ENCODE measurements at places on chromosomes 2 and 18.

GRCh38 chr2:145741181-145741580 is 1221.3 kb upstream of the ZEB2 start:
- no peak for DNase-seq

DNA sequence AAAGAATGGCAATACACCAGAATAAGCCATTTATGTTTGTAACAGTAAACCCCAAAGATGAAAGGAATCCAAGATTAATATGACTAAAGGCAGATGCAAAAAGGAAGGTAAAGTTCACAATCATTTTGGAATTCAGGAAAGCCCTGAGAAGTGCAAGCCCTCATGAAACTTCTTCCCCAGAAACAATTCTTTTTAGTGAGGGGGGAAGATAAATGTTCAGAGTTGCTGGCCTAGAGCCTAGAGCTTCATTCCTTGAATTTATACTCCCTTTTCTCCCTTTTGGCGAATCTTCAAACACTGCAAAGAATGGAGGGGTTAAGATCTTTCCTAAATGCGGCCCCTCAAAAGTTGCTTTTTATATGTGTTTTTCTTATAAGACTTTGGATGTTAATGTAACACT is 368.8 kb downstream of the MEIS1 start:
- DNase-seq: no peak

GRCh38 chr2:134232868-134233727 is 20.8 kb upstream of the MGAT5 start:
- DNase-seq: peak; percentile 50

DNA sequence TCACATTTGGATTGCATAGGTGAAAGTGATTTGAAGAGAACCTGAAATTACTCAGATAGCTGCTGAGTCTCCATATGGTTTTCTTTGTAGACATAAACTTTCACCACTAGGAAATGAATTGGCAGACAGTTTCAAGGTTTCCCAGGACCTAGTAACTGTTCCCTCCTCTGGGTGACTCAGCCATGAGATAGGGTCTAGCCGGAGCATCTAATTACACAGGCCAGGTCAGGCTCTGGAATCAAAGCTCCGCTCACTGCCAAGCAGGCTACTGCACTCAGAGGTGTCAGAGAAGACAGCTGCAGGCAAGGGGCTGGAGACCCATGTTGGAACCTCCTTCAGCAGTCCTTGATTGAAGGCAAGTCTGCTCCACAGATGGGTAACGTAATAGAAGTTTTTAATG is 429.2 kb downstream of the TNS1 start:
- DNase-seq: no peak

- DNase-seq: peak; percentile 24
Observed at GRCh38 chr2:219182331-219183150, 4.5 kb downstream of the RETREG2 start.

DNA sequence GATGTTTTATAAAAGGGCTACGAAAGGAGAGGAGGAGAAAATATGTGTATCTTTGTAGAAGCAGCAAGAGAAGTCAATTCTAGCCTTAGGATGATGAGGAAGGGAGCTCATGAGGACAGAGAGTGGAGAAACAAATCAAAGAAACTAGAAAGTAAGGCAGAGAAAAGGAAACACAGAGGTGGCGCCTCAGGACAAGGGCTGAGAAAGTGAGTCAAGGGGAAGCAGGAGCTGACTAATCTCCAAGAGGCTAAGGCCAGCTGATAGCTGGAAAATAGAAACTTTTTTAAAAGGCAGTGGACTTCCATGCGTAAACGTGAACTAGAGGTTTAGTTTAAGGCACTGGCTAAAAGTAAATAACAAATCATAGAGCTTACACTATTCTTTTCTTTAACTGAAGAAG is 173.3 kb downstream of the ANKRD44 start:
- DNase-seq: no peak

DNA sequence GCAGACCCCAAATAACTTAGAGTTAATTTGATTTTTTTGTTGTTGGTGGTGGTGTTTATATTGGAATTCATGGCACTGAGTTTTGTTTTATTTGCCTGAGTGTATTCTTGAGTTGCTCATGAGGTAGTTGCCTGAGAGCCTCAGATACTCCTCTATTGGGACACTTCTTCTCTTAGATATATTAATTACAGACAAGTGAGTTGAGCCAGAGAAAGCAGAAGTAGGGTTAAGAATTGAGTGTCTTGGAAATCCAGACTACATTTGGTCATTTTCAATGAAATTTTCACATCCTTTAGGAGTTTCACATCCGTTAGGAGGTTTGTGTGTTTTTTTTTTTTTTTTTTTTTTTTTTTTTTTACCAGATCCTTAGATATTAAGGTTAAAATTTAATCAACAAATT is 29.0 kb downstream of the FMNL2 start:
- no peak for DNase-seq

DNA sequence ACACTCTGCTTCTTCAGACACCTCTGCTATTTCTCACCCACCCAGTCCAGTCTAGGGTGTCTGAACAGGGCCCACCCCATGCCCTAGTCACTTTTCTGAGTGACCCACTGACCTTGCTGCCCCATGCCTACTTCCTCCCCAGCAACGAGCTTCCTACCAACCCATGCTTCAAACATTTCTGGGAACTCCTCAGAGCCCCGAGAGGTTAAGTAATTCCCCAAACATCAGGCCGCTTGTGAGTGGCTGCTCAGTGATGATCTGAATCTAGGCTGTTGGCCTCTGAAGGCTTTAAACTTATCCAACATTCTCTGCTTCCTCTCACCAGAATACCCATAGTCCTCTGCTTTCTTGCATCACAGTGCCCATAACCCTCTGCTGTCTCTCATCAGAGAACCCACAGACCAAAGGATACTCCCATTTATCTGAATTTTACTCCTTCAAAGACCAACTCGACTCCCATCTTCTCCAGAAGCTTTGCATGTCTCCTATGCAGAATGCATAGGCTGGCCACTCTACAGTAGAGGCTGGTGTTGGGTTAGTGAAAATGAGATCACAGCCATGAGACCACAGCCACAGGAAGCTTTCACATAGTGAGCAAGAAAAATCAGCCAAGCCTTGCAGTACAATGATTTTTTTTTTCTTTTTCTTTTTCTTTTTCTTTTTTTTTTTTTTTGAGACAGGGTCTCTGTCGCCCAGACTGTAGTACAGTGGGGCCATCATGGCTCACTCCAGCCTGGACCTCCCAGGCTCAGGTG is 309.5 kb upstream of the LYPD1 start:
- DNase-seq: no peak

DNA sequence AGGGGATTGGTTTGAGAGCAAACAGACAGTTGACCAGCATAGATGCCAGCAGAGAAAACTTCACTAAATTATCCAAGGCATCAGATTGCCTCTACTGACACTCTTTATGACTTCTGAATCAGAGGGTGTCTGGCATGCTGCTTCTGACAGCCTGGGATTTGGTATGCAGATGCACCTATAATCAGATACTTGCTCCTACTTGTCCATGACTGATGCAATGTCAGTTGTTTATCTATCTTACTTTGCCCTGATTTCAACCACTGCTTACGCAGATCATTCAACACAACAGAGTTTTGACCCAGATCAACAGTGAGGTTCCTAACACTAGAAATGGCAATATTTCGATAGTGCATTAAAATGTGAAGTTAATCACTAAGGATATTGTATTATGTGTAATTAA is 22.6 kb upstream of the CALCRL start:
- DNase-seq: no peak

- DNase-seq: no peak
Observed at GRCh38 chr2:46460241-46460921, 19.0 kb upstream of the TMEM247 start.

DNA sequence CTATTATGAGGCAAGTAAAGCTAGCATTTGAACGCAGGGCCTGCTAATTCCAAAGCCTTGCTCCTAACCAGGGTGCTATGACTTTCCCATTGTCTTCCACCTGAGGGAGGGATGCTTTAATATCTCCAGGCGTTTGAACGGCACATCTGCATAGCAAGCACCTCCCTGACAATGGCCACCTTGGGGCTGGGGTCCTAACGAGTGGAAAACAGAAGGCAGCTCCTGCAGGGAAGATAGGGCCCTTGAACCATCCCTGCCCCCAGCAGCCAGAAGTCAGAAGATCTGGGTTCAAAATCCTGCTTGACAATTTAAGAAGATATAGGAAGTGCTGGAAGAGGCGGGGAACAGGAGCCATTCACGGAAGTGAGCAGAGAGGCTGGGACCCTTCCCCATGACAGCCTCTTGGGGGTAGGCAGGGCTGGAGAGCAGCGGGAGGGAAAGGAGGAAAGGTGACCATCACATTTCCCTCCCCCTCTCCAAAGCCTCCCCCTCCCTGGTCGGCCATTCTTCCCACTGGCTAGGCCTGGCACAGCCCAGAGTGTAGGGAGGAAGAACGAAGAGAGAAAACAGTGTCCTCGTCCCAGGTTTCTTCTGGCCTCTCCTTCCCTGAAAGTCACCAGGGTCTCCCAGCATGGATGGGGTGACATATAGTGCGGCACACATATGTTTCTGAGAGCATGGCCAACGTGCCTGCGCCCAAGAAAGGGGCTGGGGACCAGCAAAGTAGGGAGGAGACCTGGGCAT is 73.5 kb downstream of the EMX1 start:
- no peak for DNase-seq

DNA sequence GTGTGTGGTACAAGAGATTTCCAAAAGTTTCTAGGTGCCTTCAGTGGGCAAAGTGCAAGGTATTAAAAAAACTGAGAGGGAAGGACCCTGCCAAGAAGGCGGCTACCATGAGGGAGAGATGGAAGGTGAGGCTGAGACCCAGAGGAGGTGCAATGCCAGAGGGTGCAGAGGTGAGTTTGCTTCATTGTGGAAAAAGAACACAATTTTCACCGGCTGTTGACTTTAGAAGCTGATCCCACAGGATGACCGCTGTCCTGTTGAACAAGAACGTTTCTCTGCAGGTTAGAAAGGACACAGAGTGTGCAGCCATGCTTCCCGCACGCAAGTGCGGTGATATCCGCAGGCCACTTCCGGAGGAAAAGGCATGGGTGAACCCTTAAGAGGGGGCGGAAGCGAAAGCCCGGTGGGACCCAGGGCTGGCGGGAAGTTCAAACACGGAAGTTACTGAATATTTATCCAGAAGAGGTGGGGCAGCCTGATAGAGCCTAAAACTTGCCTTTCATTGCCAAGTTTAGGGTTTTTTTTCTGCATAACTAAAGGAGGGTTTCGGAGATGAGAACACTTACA is 16.6 kb downstream of the SP110 start:
- DNase-seq: no peak

DNA sequence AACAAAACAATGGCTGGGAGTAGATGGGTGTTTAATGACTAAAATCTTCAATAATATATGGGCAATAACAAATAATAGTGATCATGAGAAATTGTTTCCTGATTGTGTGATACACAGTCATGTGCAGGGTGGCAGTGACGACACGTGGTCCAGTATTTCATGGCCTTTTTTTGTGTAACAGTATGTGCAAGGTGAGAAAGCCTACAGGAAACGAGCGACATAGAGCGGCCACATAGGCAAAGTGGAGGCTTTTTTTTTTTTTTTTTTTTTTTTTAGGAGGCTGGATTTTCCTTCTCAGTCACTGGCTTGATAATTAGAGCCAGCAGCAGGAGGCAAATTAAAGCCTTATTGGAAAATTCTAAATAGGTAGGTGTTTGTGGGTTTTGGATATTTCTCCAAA is 123.7 kb downstream of the MYO3B start:
- no peak for DNase-seq
